ENCODE measurements at places on chromosomes 11 and 22.

- no peak for DNase-seq
Observed at GRCh38 chr11:120545813-120546212, 34.3 kb downstream of the GRIK4 start.

GRCh38 chr22:29625090-29625825 lies 21.8 kb downstream of the NF2 start:
- no peak for DNase-seq

- DNase-seq, result no peak
Observed at GRCh38 chr11:20310596-20311394, 52.7 kb upstream of the HTATIP2 start.

DNA sequence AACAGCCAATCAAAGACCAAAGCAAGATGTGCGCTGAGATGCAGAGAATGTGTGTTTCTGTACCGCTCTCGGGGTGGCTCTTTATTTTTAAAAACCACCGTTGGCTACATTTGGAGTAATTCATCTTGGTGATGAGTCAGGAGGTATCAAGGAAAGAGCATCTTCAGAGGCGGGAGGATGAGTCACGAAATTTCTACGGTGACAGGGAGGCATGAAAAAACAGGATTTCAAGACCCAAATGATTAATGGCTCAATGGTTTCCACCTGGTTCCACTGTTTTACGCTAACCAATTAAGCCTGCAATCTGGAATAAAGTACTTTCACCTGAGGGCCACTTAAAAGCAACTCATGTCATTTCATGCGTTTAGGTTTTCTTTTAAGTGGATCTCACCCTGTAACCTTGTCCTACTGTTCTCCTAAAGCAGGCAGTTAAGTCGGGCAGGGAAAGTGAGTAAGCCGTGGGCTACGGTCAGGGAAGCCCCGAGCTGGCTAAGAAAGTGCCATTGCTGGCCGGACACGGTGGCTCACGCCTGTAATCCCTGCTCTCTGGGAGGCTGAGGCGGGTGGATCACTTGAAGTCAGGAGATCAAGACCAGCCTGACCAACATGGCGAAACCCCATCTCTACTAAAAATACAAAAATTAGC lies 74.6 kb downstream of the CELSR1 start:
- DNase-seq, result no peak

DNA sequence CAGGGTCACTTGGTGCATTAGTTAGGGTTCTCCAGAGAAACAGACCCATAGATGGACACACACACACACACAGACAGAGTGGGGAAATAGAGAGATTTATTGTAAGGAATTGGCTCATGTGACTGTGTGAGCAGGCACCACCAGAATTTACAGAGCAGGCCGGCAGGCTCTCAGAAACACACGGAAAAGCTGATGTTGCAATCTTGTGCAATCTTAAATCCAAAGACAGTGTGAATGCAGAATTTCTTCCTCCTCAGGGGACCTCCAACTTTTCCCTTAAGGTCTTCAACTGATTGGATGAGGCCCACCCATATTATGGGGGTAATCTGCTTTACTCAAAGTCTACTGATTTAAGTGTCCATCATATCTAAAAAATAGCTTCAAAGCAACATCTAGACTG lies 49.8 kb downstream of the APIP start:
- DNase-seq, result no peak

DNA sequence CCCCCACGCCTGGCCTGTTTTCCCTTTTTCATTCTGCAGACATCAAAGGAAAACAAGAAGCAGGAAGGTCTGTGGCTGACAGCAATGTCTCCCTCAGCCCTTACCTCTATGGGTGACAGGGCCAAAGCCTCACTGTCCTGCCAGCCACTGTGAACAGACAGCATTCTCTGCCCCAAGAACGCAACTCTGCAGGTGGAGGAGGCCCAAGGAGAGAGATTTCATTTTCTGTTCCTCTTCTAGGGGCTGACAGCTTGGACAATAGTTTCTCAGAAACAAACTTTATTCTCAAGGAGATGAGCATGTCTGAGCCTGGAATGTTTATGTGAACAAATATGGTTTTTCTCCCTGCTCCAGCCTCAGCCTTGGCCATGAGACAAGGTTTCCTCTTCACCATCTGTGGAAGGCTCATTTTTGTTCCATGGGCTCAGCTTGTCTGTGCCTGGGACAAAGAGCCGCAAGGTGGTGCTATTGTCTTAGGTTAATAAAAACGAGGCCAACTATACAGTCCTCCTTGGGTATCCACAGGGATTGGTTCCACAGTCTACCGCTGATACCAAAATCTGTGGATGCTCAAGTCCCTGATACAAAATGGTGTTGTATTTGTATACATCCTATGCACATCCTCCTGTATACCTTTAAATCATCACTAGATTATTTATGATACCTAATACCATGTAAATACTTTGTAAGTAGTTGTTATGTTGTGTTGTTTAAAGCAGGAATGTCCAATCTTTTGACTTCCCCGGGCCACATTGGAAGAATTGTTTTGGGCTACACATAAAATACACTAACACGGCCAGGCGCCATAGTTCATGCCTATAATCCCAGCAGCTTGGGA lies 5.8 kb downstream of the PIWIL3 start:
- no peak for DNase-seq

- DNase-seq, result no peak
Observed at GRCh38 chr22:30516273-30516672, 10.8 kb upstream of the SEC14L4 start.

- DNase-seq, result no peak
Observed at GRCh38 chr22:36478966-36479365, 2.5 kb downstream of the TXN2 start.

- no peak for DNase-seq
Observed at GRCh38 chr11:123429336-123429735, 733 bp upstream of the GRAMD1B start.

GRCh38 chr11:119229741-119230140 lies 23.6 kb downstream of the CBL start:
- DNase-seq, result no peak

- DNase-seq, result no peak
Observed at GRCh38 chr22:29201782-29202181, 3.9 kb upstream of the EMID1 start.

GRCh38 chr22:36162127-36163034 lies 1.8 kb upstream of the APOL3 start:
- DNase-seq, result no peak

DNA sequence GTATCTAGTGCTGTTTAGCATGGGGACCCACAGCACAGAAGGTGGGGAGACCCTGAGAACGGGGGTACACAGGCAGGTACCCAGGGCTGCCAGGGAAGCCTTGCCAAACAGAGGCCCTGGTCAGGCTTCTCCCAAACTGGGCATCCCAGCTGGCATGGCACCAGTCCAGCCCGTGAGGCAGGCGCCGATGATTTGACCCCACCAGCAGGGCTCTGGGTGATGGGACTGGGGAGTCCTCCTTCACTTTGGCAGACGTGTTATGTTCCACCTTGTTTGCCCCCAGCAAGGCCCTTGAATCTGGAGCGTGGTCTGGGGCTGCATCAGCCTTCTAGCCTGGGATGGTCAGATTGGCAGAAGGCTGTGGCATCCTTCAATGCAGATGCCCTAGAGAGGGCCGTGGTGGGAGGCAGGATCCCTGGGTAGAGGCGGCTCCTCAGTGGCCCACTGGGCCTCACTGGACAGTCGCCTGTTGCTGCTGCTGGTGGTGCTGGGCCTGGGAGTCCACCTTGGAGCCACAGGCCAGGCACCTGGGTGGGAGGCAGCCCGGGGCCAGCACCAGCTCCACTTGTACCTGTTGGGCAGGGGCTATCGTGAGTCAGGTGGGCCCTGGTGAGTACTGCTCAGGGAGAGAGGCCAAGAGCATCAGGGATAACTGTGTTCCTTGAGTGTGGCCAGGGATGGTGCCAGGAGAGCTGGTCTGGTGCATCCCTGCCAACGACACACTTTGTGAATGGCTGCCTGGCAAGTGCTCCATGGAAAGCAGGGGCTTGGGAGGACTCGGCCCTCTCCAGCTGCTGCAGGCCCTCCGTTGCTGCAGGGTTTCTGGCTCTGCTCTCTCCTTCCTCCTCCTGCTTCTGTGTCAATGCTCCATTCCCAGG lies 3.3 kb downstream of the ADORA2A start:
- DNase-seq, result peak; percentile 34

DNA sequence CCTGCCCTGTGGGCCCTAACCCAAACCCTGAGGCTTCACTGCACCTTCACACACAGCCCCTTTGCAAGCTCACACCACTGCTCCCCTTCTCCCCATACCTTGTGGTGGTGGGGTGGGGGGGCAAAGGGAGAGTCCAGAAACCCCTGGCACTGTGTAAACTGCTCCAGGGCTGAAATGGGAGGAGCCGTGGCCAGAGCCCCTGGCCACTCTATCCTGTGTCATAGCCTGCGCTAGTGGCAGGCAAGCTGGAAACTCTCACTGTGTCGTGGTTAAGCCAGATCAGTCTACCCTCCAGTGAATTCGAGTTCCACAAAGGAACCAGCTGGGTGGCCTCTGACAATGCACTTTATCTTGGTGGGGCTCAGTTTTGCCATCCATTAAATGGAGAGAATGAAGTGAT lies 8.4 kb upstream of the SYT13 start:
- no peak for DNase-seq

- DNase-seq, result no peak
Observed at GRCh38 chr11:71543866-71544265, 4.4 kb upstream of the KRTAP5-9 start.

GRCh38 chr11:118194835-118195627 lies 18.6 kb upstream of the SCN2B start:
- no peak for DNase-seq

DNA sequence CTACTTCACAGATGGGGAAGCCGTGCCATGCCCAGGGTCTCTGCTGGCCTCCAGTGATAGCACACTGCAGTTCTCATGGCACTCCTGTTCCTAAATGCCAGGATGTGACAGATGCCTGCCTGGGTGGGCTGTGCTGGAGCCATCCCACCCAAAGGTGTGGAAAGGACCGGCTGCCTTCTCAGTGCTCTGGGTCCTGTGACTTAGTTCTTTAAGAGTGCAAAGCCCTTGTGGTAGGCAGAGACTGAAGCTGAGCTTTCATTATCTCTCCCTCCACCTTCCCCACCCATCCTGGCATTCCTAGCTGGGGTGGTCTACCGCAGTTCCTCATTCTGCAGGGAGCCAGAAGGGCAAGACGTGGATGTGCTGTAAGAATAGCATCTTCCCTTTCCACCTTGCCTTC lies 150.1 kb downstream of the CEP164 start:
- no peak for DNase-seq

DNA sequence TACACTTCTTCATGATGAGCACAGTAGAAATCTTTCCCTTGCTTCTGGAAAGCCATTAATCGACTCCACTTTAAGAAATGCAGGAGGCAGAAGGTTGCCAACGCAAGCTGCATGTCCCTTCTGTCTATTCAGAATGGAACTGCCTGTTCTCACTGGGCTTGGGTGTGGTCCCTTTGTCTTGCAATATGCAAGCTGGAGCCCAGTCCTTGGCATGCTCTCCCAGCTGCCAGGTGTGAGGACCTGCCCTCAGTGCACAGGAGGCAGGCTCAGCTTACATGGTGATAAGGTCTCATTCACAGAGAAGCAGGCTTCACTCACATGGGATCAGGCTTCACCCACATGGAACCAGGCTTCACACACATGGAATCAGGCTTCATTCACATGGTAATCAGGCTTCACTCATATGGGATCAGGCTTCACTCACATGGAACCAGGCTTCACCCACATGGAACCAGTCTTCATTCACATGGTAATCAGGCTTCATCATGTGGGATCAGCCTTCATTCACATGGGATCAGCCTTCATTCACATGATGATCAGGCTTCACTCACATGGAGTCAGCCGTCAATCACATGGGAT lies 59.2 kb upstream of the USP47 start:
- DNase-seq, result no peak

GRCh38 chr11:73230931-73231330 lies 12.8 kb downstream of the P2RY2 start:
- DNase-seq, result peak; percentile 19

DNA sequence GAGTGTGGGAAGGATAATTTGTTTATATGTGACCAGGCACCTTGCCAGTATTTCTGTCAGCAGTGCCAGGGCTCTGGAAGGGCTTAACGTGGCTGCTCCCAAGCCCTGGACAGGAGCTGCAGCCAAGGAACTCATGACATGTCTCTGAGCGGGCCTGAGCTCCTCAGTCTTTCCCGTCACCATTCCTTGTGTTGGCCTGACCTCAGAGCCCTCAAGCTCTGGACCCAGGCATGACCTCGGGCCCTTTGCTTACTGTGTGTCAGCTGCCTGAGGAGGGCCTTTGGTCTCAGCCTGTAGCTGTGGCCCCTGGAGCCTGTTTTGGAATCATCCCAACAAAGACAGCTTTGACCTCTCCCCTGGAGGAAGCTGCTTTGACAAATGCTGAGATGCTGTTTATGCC lies 264.1 kb upstream of the PLET1 start:
- no peak for DNase-seq

DNA sequence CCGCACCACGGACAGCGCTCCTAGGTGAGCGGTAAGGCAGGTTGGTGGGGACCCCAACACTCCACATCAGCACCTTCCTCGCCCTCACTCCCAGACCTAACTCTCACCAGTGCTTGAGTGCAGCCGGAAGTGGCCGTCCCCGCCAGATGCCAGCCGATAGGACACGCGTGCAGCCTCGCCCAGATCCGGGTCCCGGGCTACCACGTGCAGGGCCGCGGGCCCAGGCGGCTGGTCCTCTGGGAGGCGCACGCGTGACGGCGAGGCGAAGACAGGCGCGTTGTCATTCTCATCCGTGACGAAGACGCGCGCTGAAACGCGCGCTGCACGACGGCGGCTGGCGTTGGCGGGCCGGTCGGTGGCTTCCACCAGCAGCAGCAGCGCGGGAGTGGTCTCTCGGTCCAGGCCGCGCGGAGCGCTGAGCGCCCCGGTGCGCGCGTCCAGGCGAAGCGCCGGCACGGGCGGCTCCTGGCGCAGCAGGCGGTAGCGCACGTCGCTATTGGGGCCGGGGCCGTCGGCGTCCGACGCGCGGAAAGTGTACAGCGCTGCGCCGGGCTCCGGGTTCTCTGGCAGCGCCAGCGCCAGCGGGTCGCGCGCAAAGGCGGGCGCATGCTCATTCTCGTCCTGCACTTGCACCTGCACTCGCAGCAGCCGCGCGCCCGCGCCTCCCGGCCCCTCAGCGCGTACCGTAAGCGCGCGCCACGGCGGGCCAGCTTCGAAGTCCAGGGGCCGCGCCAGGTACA lies 10.8 kb upstream of the TPP1 start:
- DNase-seq, result no peak

GRCh38 chr11:107477820-107478219 lies 20.2 kb upstream of the CWF19L2 start:
- no peak for DNase-seq
